ENCODE measurements at places on chromosomes 12 and 14.

DNA sequence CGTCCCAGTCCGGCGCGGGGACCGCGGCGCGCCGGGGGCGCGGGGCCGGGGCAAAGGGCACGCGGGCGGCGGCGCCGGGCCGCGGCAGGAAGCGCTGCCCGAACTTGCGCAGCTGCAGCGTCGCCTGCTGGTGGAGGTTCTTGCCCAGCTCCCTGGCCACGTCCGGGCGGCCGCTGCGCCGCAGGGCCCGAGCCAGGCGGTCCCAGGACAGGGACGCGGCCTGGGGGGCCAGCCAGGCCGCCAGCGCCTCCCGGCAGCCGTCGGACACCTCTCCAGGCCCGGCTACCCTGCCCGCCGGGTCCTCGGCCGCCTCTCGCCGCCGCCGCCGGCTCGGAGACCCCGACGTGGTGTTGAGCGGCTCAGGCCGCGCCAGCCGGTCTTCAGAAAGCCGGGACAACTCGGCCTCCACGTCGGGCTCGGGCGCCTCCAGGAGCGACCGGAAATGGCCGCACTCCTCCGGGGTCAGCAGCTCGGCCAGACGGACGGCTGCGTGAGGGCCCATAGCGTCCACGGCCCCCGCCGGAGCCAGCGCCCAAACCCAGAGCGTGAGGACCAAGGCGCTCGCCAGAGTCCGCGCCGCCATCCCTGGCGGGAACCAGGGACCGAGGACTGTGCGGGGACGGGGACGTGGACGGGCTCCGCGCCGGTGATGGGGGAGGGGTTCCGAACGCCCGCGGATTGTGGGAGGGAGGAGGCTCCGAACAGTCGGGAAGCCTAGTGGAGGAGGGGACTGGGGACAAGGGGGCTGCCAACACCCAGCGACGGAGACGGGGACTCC lies 34.0 kb downstream of the FIGNL2 start:
- peak; percentile 43 for DNase-seq

- DNase-seq: no peak
Observed at GRCh38 chr12:71236133-71236660, 78.4 kb upstream of the TSPAN8 start.

GRCh38 chr12:27333403-27334009 lies 870 bp downstream of the BMAL2 start:
- peak; percentile 29 for DNase-seq

DNA sequence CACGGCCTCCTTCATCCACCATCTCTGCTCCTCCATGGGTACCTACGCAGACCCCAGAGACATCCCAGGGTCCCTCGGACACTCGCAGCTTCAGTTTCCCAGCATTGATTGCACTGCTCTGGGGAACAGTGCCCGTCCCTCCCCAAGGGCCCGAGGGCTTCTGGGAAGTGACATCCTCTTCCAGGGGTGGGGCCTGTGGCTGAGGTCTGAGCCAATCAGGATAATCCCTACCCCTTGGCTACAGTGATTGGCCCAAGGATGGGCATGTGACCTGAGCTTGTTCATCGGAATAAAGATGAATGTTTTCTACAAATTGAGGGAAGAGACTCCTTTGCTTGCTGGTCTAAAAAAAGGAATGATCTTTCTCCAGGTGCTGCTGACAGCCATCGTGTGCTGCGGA lies 37.3 kb upstream of the MYL2 start:
- DNase-seq: no peak
